ENCODE measurements at places on chromosomes 6 and 20. TPM values are rescaled to one million over a fixed set of nuclear protein-coding genes. Genes with fewer than 3 reads are reported as not detected.

FILIP1 gene
- not detected for total RNA-seq

GJA10 gene
- total RNA-seq, result not detected

ADGB gene
- not detected for total RNA-seq

DEF6 gene
- 86.6 TPM for total RNA-seq

IP6K3 gene
- total RNA-seq, result not detected

PBOV1 gene
- not detected for total RNA-seq

Data from activated CD4-positive, alpha-beta T cell treated with anti-CD3 and anti-CD28 coated beads for 36 hours (primary cell).